WERI-Rb-1 (cell line): ENCODE measurements at places on chromosomes 2 and 18.

- peak; percentile 95 for DNase-seq
These were observed 234.0 kb downstream of the HAUS1 start for GRCh38 chr18:46338205-46338604.

DNA sequence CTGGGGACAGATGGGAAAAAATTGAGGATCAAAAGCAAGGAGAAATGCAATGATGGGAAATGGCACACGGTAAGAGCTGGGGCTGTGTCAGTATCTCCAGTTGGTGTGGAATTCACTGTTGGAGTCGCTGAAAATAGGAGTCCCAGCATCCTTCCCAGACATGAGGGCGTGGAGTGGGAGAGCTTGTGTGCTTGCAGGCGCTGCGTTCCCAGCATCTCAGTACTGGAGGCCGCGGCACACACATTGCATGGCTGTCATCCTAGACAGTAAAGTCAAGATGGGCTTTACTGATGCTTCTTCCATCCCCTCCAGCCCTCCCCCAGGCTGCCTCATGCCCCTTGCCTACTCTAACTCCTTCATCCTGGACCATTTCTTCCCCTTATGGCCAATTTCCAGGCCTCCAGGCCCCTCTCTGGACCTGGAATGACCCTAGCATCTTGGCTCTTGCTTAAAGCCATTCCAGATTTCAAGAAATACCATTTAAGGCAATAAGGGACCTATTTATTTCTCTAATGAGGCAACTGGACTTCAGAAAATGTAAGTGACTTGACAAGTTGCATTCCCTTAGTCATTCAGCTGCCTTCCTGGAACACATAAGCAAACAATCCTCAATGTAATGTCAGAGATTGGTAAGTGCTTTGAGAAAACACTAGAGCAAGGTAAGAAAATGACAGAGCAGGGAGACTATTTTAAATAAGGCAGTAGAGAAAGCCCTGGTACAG lies 70.5 kb upstream of the TTC39C start:
- no peak for DNase-seq

DNA sequence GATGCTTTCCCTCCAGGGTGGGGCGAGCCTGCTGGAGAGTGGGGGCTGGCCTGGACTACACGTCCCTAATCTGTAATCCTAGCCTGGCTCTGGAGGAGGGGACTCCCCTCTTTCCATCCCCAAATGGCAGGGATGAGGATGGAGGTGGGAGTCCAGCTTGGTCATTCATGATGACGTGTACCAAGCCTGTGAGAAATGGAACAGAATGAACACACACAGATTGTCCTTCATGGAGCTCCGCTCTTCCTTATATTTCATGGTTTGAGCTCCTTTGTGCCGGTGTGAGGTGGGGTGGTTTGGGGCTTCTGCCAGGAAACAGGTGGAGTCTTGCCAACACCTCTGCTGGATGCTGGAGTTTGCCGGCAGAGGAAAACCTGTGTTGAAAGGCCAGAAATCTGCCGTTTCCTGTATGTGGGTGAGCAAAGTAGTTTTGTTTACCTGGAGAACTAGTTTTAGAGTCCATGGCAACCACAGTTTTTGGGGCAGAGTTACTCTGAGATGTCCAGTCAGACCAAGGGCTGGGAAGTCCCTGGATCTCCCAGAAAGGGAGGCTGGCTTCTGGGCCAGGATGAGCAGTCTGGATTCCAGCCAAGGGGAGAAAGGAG lies 417.6 kb upstream of the MEX3C start:
- no peak for DNase-seq

DNA sequence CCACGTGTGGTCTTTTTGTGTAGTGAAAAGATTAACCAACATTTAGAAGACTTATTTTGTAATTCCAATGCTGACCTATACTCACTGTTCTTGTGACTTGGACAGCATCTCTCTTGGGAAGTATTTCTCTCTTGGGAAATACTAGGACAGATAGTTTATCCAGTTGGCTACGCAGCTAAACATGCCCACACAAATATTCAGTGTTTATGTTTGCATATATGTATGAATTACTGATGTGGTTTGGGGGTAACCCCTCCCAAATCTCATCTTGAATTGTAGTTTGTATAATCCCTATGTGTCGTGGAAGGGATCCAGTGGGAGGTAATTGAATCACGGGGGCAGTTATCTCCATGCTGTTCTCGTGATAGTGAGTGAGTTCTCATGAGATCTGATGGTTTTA lies 2062.3 kb upstream of the CELF4 start:
- DNase-seq: no peak

DNA sequence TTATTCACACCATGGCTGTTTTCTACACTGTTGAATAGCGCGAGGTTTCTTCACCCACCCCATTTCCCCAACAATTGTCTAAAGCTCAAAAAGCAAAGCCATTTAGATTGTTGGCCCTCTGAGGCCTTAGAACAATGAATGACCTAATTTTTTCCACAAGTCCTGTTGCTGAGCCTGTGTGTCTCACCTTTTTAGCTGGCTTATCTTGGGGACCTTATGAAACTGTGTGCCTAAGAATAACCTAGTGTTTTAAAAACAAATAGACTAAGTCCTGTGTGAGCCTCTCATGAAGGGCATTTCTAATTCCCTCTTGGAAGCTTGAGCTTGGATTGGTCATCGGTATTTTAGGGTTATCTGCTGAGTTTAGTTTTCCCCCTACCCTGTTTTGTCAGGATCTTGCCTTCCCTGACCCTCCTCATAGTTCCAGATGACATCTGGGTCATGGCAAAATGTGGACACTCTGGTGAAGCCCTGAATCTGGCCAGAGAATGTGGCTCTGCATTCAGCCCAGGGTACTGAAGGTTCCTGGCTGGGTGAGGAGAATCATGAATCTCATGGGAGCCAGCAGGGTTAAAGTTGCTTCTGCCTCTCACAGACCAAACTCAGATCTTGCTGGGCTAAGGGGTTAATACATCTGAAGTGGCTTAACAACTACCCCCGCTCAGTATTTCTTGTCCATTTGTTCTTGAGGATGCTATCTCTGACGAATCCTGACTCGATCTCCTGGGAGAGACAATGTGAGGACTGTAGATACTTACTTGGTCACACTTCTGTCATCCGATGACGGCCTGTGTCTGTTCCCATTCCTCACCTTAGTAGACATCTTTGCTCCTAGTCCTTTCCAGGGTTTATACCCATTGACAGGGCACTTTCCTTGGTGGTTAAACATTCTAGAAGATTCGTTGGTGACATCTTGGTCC lies 104.2 kb upstream of the MAP4K3 start:
- no peak for DNase-seq

- no peak for DNase-seq
These were observed 10.1 kb upstream of the UNC80 start for GRCh38 chr2:209761566-209761965.

- DNase-seq: no peak
These were observed 43.5 kb downstream of the ARMC9 start for GRCh38 chr2:231241755-231242507.

DNA sequence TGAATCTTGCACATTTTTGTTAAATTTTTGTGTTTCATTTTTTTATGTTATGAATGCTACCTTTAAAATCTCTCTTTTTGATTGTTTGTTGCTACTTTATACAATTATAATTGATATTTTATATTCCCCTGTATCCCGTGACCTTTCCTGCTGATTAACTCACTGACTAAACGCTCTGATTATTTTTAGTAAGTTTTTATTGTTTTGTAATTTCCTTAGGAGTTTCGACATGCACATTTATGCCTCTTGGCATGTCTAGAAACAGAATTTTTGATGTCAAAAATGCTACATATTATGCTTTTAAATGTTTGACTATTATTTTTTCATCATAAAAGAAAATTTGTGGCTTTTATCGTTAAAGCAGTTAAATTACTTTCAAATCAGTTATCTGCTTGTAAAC lies 1131.6 kb upstream of the TMEFF2 start:
- no peak for DNase-seq
